Activated CD4-positive, alpha-beta T cell treated with anti-CD3 and anti-CD28 coated beads for 36 hours (primary cell): ENCODE measurements at places on chromosomes 6 and 20.
A peak's percentile ranks its signal among the peaks of the same experiment; 100 is the strongest.

DNA sequence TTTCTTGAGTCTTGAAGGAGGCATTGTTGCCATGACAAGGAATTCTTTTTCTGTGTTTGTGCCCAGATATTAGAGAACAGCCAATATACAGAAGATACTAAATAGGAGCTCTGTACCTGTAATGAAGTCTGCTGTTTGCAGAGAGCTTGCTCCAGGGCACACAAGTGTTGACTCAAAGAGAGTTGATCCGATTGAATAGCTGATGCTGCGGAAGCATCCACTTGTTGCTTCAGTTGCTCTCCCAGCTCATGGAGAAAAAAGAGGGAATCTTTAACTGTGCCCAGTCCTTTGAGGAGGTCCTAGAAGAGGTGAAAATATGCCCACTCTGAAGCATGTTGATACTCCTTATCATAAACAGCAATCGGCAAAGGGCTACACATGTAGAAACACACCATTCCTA lies 411.4 kb downstream of the ESR1 start:
- no peak for DNase-seq

- no peak for DNase-seq
Observed at GRCh38 chr20:7392542-7393206, 547.6 kb downstream of the HAO1 start.

DNA sequence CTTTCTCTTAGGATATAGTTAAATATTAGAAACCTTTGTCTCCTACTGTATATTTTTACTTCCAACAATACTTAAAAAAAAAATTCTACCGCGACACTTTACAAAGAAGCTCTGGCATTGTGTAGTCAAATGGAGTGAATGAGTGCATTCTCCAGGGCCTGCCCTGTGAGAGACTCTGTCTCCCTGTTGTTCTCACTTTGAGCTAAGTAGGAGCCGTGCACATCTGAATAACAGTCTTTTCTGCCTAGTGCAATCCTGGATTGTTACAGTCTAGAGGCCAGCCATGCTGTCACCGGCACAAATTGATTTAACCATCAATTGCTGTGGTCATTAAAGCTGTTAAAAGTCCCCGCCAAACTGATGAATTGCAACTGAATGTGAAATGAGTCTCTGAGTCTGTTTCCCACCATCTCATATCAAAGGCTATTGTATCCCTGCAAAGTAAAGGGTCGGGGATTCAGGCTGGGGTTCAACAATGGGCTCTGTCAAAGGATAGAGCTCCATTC lies 156.0 kb downstream of the RFPL4B start:
- DNase-seq = no peak

GRCh38 chr20:10673176-10673841 lies 490 bp downstream of the JAG1 start:
- DNase-seq = peak; percentile 41

GRCh38 chr6:154580397-154581135 lies 70.1 kb upstream of the CNKSR3 start:
- DNase-seq = no peak

DNA sequence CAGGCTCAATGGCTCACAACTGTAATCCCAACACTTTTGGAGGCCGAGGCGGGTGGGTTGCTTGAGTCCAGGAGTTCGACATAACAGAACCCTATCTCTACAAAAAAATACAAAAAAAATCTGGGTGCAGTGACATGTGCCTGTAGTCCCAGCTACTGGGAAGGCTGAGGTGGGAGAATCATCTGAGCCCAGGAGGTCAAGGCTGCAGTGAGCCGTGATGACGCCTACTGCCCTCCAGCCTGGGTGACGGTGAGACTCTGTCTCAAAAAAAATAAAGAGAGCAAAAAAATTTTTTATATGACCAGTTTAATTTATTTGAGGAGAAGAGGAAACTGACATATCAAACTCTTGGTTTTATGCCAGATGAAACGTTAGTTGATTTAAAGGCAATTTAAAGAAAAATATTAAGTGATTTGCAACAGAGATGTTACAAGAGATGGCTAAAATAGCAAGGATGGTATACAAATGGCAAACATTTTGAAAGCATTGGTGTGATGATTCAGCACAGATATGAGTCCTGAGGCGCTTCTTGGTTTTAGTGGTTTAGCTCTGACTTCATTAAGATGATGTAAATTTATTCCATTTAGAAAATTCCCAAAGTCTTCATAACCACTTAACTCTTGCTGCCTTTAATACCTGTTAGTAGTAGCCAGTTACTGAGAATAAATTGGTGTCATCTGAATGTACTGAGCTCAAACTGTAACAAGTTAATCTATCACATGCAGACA lies 17.7 kb downstream of the GTF2H5 start:
- no peak for DNase-seq

DNA sequence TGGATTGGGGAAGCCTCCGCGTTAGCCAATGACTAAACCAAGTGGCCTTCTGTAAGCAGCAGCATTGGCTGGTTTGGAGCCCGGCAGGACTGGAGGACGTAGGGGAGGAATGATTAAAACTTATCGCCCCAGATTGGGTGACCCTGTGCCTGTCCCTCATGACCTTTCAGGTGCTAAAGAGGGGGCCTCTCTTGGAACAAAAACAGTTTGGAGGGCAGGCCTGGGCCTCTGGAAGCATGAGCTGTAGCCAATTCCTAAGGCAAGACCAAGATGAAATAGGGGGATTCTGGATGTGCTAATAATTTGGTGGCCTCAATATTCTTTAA lies 1.4 kb downstream of the GMPR start:
- DNase-seq = no peak

DNA sequence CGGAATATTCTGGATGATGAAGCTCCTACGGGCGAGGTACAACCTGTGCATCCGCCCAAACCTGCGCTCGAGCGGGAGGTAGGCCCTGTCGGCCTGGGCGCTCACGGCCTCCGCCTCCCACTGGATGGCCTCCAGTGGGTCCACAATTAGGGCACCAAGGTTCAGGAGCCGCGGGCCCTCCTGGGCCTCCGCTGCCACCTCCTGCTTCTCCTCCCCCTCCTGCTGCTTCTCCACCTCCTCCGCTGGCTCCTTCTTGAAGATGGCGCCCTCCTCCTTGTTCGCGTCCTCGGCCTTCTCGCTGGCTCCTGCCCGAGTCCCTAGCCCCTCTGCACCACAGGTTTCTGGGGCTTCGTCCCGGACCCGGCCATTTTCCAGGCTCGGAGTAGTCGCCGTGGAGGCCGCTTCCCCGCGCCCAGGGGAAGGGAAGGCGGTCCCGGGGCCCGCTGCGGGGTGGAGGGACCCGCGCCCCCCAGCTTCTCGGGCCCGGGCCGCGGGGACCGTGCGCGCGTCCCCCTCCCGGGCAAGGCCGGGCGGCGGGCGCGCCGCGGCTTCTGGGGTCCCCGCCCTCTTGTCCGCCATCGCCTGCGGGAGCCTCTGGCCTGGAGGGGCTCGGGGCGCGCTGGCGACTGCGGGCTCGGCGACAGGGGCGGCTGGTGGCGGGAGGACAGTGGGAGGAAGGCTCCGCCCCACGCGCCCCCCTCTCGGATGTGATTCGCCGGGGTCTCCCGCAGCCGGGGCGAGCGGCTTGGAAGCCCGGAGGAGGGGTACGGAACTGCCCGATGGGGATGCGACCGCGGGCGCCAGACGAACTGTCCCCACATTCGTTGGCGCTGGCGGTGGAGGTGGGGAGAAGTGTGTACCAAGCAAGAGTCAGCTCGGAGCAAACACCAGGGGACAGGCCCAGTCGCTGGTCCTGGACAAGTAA lies 17.6 kb downstream of the PLAGL2 start:
- DNase-seq = peak; percentile 72

- no peak for DNase-seq
Observed at GRCh38 chr20:48120120-48120519, 334.8 kb upstream of the SULF2 start.

GRCh38 chr6:107314531-107314939 lies 144.8 kb downstream of the PDSS2 start:
- no peak for DNase-seq

- DNase-seq = no peak
Observed at GRCh38 chr6:17013701-17014100, 88.1 kb upstream of the STMND1 start.

- no peak for DNase-seq
Observed at GRCh38 chr6:13523826-13524622, 36.6 kb upstream of the GFOD1 start.

DNA sequence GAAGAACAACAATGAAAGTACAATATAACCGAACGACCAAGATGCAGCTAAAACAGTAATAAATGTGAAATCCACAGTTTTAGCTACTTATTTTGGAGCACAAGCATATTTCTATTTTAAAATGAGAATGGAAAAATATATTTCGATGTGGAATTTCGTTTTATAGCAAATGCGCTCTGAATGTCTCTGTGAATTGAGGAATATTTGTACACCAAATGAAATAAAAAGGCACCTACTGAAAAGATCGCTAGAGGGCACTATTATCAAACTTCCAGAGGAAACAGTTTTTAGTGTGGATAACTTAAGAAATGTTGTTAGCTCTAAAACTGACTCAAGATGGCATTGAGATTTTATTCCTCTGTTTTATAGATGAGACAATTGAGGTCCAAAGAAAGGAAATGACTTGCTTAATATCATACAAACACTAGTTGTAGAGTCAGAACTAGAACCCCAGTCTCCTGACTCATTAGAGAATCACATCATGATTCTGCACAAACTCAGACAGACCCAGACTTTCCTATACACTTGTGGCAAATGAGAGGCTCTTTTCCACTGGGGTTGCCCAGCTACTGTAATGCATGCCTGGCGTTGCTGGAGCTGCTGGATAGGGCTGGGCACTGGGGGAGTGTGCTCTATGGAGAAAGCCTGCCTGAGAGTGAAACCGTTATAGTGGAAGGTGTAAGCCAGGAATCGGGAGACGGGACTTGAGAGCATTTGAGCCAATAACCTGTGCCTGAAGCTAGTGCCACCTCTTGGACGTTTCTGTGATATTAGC lies 51.9 kb downstream of the GCLC start:
- DNase-seq = peak; percentile 72

GRCh38 chr6:33211666-33212422 lies 3.5 kb downstream of the RING1 start:
- DNase-seq = no peak

- no peak for DNase-seq
Observed at GRCh38 chr6:12077021-12077710, 65.1 kb downstream of the HIVEP1 start.

DNA sequence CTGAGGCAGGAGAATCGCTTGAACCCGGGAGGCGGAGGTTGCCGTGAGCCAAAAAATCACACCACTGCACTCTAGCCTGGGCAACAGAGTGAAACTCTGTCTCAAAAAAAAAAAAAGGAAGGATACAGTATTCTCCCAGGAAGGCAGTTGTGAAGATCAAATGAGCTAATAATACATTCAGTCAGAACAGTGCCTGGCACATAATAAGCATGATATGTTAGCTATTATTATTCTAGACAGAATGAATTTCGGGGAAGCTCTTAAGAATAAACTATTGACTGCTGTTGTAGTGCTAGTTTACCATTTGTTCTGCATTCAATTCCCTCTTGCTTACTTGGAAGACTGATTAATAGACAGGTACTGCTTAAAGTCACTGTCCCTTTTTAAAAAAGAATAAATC lies 40.6 kb downstream of the NDUFAF5 start:
- DNase-seq = no peak

GRCh38 chr6:53547166-53547810 lies 2.4 kb upstream of the GCLC start:
- no peak for DNase-seq

DNA sequence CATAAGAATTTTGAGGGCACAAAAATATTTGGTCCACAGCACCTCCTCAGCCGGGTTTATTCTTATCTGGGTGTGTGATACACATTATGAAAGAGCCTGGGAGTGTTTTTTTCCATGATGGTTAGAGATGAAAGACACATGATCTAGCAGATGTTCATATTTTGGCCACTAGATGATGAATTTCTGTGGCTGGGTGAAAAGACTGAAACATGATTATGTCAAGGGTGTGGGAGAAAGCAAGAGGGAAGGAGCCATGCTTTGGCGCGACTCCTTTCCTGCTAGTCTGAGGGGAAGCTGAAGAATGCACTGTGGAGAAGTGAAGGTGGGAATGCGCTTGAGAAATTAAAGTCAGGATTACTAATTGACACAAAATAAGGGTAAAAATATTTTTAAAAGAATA lies 102.3 kb downstream of the SH3BGRL2 start:
- DNase-seq = no peak

- DNase-seq = no peak
Observed at GRCh38 chr20:4449957-4450715, 271.6 kb upstream of the PRND start.

- DNase-seq = no peak
Observed at GRCh38 chr6:44976677-44977641, 351.2 kb upstream of the RUNX2 start.
